ENCODE measurements at places on chromosomes 12 and 14. TPM values are rescaled to one million over a fixed set of nuclear protein-coding genes. Genes with fewer than 3 reads are reported as not detected.

- no peak for DNase-seq
These were observed 109.4 kb downstream of the DACT1 start for GRCh38 chr14:58747181-58747580.

DNA sequence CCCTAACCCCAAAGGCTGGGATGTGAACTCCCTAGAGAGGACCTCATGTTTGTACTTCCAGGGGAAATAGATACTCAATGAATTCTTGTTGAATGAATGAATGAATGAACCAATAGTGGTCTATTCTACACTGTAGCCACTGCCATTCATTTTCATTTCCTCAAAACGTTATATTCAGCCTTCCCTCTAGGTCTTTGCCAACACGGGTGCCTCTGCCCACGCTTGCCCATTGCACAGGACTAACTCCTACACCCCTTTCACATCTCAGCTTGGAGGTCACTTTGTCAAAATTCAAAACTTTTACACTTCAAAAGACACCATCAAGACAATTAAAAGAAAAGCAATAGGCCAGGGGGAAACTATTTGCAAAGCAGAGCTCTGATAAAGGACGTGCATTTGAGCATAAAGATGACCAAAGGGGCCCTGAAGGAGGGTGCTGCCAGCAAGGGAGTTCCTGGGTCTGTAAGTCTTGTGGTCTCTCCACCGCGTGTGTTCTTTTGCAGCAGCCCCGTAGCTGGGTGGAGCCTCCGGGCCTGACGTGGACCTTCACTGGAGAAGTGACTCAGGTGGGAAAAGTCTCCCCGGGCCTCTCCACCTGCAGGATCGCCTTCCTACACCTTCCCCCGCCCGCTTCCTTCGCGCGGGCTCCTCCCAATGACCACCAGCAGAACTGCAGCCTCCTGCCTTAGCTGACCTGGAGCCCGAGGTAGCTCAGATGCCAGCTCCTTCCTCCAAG lies 31.5 kb downstream of the TMEM63C start:
- peak; percentile 79 for DNase-seq

DNA sequence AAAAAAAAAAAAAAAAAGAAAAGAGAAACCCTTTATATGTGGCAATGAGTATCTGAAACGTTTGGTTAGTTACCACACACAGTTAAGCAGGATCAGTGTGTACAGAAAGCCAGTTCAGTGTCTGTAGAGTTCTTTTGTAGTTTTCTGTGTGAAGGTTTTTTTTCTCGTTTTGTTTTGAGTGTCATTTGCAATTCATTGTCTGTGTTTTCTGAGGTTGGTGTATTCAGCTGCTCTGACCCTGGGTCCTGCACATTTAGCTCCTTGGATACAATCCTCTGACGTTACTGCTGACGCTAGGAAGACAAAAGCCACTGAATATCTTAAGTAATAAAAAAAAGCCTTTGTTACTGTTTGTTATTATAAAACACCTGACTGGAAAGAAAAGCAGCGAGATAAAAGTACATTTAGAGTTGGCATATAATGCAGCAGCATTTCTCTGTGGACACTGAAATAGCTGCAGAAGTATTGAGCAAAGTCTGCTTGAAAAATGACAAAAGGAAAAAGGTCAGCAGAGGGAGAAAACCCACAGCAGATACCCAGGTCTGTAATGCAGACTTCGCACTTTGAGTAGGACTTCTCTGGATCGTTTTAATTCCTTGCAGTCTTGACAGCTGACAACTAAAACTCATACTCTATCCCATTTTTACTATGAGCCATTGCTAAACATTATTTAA lies 89.0 kb downstream of the POLR3B start:
- no peak for DNase-seq

Gene SRRM4
- total RNA-seq, result 11.8 TPM

Gene ART4
- total RNA-seq, result 0.09 TPM

- DNase-seq, result no peak
These were observed 122.5 kb downstream of the PHLDA1 start for GRCh38 chr12:75908961-75909605.

DNA sequence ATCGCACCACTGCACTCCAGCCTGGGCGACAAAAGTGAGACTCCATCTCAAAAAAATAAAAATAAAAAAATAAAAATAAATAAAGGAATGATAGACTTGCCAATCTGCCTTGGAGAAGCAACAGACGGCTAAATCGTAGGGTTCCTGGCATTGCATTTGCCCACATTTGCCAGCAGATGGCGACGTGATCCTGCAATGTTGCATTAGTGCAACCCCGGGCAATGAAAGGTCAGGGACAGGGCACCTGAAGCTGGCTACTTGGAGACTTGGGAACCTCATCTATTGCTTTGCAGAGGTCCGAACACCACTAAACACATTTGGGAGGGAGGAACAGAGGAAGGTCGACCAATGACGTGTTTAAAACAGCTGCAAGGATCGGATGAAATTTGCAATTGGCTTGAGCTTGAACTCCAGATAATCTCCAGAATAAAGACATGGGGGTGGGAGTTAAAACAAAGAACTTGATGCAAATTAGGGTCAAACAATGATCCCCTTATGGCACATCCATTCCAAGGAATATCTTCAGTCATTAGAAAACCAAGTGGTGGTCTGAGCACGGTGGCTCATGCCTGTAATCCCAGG lies 34.6 kb downstream of the SPRING1 start:
- DNase-seq, result peak; percentile 75

Gene WDHD1
- 13.0 TPM for total RNA-seq

- no peak for DNase-seq
These were observed 128.8 kb downstream of the LMNTD1 start for GRCh38 chr12:25424211-25424731.

DNA sequence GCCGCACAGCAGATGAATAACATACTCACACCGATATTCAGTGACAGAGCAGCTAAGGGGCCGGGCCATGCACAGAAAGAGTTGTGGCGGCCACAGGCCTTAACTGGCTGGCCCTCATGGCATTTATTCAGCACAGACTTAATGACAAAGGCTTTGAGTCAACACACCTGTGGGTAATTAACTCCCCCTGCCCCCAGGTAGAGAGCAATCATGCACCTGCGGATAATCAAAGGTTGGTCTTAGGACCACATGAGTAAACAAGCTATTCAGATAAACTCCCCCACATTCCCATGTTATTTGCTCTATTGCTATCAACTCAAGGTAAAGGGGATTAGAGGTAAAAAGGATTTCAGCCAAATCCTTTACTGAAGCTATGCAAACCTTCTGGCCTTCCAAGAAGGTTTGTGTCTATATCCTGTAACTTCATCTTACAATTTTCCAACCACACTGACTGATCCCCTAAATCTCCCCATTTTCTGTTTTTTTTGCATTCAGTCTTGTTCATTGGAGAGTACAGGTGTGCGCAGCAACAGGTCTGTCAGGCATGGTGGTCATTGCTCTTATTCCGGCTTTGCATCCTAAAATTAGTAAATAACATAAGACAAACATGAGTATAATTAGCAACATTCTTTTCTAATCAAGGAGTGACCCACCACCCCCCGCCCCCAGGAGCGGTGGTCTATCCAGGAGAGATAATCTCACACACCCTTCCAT lies 16.9 kb upstream of the BLTP3B start:
- no peak for DNase-seq

- peak; percentile 41 for DNase-seq
These were observed 22.2 kb downstream of the TMEM63C start for GRCh38 chr14:77203611-77204458.

- DNase-seq, result no peak
These were observed 11.0 kb downstream of the ITPR2 start for GRCh38 chr12:26822026-26822425.

- DNase-seq, result no peak
These were observed 3.9 kb upstream of the BLOC1S1 start for GRCh38 chr12:55711786-55712553.

GRCh38 chr12:95386051-95386450 lies 87.9 kb upstream of the METAP2 start:
- DNase-seq, result no peak

- DNase-seq, result no peak
These were observed 11.7 kb downstream of the COCH start for GRCh38 chr14:30885840-30886740.

DNA sequence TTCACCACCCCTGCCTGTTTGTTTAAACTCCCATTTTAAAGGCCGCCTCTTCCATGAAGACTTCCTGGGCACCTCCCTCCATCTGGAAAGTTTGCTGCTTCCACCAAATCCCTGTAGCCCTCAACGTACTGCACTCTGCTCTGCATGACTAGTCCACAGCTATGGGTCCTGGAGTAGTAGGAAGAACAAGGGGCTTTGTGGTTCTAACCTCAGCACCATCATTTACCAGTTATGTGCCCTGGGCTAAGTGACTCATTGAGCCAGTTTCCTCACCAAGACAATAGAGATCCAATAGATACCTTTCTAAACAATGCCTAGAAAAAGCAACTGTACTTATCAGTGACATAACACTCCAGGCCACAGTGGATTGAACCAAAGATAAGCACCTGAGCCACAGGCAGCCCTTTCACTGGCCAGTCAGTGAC lies 8.5 kb upstream of the LTBP2 start:
- DNase-seq, result no peak

DNA sequence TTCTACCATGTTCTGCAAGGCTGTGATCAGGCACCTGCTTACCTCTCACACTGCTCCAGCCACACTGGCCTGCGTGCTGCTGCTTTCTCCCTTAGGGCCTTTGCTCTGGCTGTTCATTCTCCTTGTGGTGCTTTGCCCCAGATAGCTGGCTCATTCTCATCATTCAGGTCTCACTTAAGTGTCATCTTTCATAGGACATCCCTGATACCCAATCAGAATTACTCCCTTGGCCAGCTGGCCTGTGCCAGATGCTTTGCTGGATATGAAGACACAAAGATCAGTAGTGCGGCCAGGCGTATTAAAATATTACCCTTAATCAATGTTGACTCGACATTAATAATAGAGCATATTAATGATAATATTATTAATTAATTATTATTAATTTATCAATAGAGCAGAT lies 143.8 kb upstream of the FGD4 start:
- no peak for DNase-seq

- no peak for DNase-seq
These were observed 15.1 kb downstream of the EPYC start for GRCh38 chr12:90989686-90990111.

GRCh38 chr12:25376407-25376806 lies 125.7 kb upstream of the KRAS start:
- DNase-seq, result no peak

DNA sequence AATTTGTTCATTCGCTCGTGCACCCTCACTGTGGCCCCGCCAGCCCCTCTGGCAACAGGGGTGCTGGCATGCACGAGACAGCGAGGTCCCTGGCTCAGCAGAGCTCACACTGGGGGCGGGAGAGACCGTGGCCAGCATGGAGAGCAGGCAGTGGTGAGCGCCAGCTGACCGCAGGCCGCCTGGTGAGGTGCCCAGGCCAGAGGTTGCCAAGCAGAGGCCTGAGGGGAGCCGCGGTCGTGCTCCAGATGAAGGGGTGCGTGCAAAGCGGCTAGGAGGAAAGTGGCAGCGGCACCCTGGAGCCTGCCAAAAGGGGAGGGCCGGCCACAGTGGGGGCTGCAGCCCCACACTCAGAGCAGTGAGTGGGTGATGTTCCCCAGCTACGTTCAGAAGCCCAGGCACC lies 56.1 kb downstream of the CDC42BPB start:
- peak; percentile 32 for DNase-seq

DNA sequence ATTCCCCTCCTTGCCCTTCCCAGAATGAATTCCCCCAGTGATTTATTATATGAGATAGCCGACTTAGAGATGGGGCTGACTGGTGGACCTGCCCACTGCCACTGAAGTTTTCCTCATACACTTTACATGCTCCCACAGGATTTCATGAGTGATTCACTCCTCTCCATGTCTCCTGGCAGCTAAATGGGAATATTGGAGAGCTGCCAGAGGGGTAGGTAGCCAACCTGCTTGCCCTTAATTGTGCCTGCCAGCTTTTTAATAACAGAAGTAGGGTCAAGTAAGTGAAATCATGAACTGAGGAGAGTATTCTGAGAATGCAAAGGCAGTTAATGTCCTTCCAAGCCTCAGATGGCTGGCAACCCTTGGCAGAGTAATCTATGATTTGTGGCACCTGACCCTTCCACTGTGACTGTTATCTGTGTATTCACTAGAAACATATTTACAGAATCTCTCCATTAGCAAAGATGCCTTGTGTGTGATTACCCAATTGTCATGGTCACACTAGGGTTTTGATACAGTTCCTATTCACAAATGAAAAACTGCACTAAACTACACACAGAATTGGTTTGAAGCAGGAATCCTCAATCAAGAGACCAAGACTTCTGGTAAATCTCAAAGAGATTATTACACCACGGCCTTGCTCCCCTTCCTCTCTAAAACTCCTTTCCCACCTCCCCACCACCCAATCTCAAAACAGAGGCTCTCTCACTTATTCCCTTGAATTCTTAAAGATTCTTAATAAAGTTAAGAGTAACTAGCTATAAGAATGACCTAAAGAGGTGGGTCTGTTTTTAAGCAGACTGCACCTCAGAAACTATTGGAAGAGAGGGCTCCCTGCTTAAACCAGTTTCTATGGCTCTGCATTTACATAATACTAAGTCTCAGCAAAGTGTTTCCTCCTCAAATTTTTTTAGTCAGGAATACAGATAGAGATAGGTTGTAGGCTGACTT lies 17.2 kb downstream of the NKX2-1 start:
- DNase-seq, result no peak

DNA sequence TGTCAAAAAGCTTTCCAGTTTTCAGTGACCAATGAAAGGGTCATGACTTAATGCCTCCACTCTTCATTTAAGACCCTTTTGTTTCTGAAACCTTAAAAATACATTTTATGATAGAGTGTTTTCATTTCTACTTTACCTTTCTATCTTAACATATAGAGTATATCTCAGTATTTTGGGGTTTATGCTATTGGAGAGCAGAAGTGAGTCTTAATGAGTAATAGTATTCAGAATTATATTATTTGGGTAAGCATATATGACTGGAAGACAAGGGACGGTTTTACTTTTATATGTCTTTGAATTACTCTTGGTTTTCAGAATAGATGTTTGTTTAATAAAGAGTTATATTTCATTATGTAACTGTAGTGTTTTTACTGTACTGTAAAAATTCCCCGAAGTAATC lies 10.8 kb downstream of the ARHGAP5 start:
- no peak for DNase-seq

Gene ETFBKMT
- total RNA-seq, result 2.6 TPM

Gene SP7
- not detected for total RNA-seq

Gene OVCH1
- total RNA-seq, result 1.6 TPM

Gene C3AR1
- total RNA-seq, result 1.8 TPM

Data from cerebellum (tissue), 4 donors.